ENCODE measurements at places on chromosomes 5 and 9.

DNA sequence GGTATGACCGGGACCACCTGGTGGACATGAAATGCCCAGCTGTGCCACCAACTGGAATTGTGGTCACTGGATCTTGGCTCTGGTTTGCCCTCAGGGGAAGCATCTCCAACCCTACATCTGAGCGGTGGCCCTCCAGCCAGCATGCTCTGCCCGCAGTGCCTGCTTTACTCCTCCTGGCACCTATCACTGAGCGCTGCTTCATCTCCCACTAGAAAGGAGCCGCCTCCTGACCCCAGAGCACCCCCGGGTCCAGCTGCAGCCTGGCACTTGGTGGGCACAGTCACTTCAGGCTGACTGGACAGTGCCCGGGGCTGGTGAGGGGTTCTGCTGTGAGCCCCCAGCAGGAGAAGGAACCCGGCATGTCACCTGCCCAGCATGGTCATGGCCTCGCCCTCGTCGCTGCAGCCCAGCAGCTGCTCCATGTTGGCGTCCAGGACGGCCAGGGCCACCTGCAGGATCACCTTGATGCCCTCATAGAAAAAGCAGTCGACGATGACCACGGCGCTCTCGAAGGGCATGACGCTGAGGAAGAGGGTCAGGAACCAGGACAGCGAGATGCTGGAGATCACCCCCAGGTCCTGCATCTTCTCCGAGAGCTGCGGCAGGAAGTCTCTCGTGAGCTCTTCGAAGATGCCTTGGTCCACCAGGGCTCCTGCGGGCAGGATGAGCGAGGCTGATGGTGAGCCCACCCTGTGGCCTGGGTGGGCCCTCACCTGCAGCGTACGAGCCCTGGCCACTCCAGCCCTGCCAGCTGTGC lies 16.1 kb upstream of the MRNIP start:
- DNase-seq: no peak

DNA sequence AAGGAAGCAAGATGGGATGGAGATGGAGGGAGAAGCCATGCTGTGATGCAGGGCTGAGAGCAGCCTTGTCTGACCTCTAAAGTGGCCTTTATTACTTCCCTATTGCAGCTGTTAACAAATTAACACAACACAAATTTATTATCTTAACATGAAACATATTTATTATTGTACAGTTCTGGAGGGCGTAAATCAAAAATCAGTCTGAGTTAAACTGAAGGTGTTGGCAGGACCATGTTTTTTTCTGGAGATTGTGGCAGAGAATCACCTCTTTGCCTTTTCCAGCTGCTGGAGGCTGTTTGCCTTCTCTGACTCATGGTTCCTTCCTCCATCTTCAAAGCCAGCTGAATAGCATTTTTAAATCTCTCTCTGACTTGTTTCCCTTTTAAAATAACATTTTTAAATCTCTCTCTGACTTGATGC lies 7.2 kb upstream of the MCC start:
- no peak for DNase-seq

- no peak for DNase-seq
These were observed 762.8 kb downstream of the EFNA5 start for GRCh38 chr5:106907979-106908378.

GRCh38 chr9:125446561-125447094 lies 185.0 kb downstream of the GAPVD1 start:
- no peak for DNase-seq

DNA sequence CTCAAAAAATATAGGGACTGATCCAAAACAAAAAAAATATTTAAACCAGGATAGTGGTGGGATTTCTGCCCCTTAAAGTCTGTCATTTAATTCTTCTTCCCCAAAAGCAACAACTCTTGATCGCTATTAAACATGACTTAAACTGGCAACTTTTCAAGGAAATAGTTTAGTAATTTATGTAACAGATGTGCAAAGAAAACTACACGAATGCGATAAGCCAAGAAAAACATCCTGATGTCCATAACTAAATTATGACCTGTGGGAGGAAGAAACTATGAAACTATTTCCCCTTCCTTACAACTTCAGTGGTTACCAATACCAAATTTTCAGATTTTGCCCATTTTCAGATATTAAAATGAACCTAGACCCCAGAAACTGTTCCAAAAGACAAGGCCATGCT lies 31.5 kb downstream of the CLINT1 start:
- no peak for DNase-seq

- DNase-seq: no peak
These were observed 33.4 kb upstream of the NR3C1 start for GRCh38 chr5:143436871-143437270.

GRCh38 chr9:137783521-137783920 lies 94.1 kb upstream of the CACNA1B start:
- DNase-seq: no peak

GRCh38 chr5:164518741-164519080 lies 1013.3 kb downstream of the MAT2B start:
- no peak for DNase-seq
